ENCODE measurements at places on chromosomes 3 and 15.

DNA sequence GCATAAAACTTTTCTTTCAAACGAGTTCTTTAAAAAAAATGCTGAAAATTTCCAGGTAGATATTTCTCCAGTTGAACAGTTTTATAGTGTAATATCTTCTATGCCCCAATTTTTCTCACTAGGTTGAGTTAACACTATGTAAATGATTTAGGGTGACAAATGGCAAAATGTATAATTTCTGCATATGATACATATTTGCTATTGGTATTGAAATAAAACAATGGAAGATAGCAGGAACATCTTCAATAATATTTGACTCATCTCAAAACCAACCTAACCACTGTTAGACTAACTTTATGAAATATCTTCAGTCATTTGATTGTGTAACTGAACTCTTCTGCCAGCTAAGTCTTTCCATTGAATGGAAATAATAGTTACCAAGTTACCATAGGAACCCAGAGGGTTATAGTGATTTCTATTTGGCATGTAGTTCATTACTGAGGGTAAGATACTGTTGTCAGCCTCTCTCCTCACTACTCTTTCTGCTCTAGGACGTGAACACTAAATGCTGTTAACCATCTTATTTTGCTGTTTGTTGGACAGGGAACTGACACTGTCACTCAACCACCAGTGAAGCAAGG, 824.7 kb upstream of the NECTIN3 start:
- DNase-seq = no peak

GRCh38 chr3:151581035-151581434, 120.2 kb upstream of the IGSF10 start:
- no peak for DNase-seq

DNA sequence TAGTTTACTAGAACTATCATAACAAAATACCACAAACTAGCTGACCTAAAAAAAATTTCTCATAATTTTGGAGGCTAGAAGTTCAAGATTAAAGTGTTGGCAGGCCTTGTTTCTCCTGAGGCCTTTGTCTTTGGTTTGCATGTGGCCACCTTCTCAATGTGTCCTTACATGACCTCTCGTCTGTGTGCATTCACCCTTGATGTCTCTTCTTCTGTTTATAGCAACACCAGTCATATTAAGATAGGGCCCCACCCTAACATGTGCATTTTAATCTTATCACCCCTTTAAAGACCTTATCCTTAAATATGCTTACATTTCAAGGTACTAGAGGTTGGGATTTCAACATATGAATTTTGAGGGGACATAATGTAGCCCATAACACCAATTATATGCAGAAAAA, 177.0 kb downstream of the ZBBX start:
- no peak for DNase-seq

DNA sequence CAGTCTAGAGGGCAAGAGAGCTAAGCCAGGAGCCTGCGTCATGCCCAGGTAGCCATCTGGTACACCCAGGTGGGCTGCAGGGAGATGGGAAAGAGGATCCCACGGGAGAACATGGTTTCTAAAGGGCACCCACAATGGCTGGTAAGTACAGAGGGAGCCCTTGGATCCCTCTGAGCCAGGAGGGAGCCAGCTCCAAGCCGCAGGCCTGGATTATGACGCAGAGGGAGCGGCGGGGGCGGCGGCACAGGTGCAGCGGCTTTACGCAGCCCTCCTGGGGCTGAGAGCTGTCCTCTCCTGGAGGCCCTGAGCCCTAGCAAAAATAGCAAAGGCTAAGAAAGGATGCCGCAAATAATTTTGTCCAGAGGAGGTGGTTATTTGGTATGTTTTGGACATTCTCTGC, 2.8 kb downstream of the CAV3 start:
- no peak for DNase-seq

DNA sequence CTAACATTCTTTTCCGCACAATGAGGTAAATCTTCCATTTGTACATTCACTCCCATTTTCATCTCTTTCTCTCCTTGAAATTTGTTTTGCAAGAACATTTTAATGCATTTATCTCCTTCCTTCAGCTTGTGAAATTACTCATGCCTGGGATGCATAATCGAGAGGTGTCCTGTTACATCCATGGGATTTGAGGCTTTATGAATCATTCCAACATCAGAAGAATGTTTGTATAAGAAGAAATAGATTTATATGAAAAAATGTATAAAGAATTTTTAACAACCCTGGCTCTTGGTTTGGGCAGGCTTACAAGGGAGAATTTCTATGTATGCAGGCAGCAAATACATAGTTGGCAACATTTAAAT, 93.2 kb upstream of the MBNL1 start:
- DNase-seq = no peak

DNA sequence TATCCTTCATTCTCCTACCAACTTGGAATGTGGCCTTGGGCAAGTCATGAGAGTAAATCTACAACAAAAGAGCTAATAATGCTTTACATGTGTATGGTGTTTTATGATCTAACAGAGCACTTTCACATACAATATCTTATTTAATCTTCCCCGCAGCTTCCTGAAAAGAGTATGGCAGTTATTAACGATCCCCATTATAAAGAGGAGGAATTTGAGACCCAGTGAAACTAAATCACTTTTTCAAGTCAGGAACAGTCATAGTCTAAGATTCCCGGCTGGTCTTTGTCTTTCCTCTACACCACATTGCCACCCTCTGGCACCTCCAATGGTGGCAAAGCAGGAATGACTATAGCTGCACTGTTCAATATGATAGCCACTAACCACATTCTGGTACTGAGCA, 69.7 kb upstream of the CMSS1 start:
- peak; percentile 40 for DNase-seq

GRCh38 chr3:28951772-28952556, 328.9 kb upstream of the RBMS3 start:
- no peak for DNase-seq

GRCh38 chr3:187005827-187006481, 75.6 kb downstream of the ST6GAL1 start:
- DNase-seq = no peak

- peak; percentile 60 for DNase-seq
Observed at GRCh38 chr15:47507221-47507985, 209.9 kb upstream of the SEMA6D start.

- no peak for DNase-seq
Observed at GRCh38 chr3:100891033-100891432, 102.2 kb downstream of the ABI3BP start.

DNA sequence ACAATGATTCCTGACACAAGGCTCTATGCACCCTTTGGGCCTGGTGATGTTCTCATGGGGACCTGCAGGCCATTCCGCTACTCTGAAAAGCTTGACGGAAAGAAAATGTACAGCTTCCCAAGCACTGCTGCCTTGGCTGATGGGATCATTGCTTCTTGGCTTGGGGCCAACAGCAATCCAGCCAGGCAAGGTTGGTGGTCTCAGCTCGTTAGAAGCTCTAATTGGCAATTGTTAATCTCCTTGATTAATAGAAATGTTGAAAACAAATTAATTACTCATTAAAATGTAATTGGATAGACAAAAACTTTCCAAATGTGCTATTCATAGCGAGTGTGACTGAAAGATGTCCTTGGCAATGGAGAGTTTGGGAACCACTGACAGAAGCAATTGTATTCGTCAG, 16.3 kb upstream of the MYZAP start:
- no peak for DNase-seq

GRCh38 chr15:64249406-64249805, 86.6 kb upstream of the PPIB start:
- DNase-seq = no peak

DNA sequence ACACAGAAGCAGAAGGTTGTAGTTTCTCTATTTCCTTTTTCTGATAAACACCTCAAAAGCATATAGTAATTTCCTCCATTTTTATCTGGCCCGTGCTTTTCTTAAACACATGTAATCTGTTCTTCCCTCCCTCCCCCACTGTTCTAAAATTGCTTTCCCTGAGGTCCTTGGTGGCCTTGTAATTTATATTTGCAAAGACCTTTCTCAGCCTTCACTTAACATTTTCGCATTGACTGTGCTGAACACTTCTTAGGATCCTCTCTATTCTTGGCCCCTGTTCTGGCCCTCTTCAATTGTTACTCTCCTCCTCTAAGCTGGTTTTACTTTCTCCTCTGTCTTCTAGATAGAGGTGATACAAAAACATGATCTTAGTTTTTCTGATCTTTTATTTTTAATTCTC, 28.3 kb downstream of the GAP43 start:
- no peak for DNase-seq

DNA sequence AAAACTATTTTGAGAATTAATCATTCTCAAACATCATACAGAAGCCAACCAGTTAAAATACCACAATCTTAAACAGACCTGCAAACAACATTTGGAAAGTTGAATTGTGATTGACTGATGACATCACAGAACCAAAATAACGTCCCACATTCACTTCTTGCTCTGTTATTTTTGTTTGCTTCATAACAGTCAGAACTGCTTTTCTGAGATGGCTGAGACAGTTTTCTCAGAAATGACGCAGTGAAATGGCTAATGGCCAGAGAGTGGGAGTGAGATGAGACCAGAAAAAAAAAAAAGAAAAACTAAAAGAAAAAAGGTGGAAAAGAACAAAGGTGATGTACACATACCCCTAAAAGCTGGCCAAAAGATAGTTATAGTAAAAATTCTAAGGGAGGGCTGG, 1061.2 kb downstream of the FHIT start:
- no peak for DNase-seq

DNA sequence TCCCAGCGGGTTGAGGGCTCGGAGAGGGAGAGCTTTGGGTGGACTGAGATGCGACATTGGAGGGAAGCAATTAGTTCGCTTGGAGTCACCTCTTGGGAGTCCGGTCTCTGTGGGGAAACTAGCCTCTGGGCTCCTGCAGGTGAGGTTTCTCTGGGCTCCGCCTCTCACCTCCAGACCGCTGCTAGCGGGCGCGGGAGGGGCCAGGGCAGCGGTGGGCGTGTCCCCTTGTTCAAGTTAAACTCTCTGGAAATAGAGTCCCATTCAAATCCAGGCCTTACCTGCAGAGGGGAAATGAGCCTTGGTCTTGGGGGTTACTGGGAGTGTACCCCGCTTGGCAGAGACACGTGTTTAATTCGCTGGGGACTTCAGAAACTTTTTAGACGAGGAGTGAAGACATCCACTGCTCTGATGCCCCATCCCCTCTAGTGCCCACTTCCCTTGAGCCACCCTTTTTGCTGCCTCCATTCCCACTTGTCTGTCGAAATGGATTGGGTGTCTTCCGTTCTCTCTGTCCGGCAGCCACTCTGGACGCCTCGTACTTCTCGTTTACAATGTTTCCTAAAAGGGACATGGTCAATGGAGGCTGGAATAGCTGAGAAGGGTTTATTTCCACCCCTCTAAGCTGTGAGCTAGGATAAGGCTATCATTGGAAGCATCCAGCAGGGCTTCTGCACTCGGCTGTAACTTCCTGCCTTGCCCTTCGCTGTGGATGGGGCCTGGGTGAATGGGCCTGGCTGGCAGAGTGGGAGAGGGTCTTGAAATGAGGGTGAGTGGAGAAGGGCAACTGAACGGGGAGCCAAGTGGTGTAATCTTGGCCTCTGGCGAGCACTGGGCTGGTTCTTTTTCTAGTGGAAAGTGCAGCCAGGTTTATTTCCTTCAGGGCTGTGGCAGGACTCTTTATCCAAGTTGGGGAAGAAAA, 1.1 kb downstream of the MITF start:
- DNase-seq = peak; percentile 43

DNA sequence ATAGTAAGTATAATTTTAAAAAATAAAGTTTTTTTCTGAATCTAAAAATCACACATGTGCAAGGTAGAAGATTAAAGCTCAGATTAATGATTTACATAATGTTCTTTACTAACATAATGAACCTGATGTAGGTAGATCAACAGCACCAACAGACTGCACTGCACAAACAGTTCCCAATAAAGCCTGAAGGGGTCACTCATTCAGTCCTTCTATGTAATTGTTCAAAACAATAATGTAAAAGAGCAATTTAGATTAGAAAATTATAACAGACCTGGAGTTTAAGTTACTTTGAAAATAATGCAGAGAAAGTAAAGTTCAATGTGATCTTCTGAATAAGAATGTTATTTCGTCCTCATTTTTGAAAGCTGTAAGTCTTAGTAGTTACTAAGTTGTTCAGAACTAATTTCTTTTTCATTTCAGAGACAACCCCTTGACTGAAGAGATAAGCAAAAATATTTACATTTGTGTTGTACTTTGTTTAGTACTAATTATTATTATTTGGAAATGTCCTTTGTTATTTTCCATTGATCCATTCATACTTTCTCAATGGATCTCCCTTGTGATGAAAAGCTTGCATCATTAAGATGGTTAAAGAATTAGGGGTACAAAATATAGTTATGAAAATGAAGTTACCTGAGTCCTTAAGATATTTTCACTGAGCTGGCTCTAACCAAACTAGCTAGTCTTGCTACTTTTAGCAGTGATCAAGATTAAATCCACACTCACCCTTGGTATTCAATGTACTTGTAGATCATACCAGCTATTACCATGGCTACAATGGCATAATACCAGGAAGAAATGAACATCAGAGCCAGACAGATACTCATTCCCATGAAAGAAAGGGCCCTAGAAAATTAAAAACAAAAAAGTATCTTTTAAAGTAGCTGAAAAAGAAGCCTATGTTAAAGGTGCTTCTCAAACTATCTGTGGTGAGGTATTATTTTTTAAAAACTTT, 16.8 kb downstream of the EMC4 start:
- DNase-seq = peak; percentile 64

- no peak for DNase-seq
Observed at GRCh38 chr3:188342991-188343732, 189.2 kb downstream of the LPP start.

GRCh38 chr3:101513419-101513986, 491 bp upstream of the SENP7 start:
- no peak for DNase-seq

DNA sequence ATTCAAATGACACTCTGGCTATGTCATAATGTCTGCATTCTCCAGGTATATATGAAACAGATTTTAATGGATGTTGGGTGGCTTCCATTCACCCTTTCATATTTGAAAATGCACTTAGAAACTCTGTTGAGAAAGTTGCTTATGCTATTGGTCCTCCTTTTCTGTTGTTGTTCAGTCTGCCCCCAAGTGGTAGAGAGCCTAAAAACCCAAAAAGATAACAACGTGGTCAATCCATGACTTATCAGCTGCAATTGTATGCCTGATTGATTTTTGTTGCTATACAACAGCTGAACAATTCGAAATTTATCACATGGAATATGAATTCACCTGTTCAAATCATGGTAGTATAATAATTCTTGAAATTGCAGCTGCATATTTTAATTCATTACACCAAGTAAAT, 279.8 kb downstream of the ROBO2 start:
- DNase-seq = peak; percentile 14

GRCh38 chr3:94156626-94157025, 93.8 kb downstream of the NSUN3 start:
- DNase-seq = no peak

GRCh38 chr3:182626484-182627467, 166.5 kb upstream of the ATP11B start:
- no peak for DNase-seq

GRCh38 chr3:172209333-172210321, 170.2 kb downstream of the FNDC3B start:
- no peak for DNase-seq
